COR-L47 (cell line): ENCODE measurements at places on chromosomes 5 and 9.

DNA sequence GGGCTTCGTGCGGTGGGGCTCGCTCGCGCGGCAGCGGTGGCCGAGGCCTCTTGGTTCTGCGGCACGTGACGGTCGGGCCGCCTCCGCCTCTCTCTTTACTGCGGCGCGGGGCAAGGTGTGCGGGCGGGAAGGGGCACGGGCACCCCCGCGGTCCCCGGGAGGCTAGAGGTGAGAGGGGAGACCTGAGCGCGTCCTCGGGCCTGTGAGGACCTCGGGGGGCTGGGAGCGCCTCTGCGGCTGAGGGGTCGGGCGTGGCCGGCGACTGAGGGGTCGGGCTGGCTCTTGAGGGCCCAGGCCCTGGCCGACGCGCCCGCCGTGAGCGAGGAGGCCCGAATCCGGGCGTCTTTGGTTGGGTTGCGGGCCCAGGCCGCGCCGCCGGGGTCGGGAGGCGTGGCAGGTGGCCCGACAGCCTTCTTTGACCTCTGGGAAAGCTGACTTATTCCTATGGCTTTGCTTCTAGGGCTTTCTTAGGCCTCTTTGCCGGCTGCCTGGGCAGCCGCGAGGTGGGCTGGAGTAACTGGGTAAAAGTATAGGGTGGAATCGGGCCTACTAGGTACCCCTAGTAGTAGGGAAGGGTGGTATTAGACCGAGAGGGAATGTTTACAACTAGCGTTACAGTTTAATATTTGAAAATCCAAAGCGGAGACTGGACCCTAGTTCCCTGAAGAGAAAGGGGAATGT lies at the start of gene CANX:
TSS of gene CANX (plus strand) at position 33 of the 681 bp plus-strand sequence. CDS start 6,715 bp downstream, outside the sequence.
- DNase-seq: no peak

DNA sequence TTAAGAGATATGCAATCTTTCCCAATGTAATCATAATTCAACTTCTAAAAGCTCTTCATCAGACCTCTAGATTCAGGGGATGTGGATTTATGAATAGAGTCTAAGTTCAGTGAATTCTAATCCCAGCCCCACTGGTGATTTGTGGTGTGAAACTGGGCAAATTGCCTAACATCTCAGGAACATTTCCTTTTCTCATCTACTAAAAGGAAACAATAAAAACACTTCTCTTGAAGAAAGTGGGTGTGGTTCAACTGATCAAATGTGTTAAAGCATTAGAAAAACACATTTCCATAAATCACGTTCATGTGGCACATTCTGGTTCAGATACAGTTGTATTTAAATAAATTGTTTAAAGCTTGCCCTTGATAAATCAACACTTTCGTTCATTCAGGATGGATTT lies 631.7 kb upstream of the CDH6 start:
- no peak for DNase-seq

DNA sequence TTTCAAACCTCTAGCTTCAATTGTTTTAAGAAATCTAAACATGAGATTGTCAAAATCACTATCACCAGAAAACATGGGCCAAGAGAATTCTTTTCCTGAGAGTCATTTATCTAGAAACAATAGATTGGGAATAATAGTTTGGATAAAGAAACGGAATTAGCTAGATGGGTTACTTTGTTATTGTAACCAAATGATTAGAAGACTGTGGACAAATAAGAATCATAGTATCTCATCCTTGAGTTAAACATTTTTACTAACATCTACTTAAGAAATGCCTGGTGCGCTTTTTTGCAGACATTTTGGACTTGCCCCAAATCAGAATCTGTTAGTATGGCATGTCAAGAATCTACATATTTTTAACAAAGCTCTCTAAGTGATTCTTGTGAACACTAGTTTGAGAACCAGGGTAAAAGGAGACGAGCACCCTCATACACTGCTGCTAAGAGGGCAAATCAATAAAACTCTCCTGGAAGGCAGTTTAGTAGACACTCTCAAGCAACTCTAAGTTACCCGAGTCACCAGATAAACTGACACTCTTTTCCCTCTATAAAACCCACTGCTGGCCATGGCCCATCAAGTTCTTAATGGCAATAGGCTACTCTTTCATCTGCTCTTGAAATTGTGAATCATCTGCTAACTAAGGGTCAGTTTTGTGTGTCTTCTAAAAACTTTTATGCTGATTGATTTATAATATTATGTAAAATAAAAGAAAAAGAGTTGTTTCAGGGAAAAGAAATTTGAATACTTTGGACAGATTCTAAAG lies 39.1 kb downstream of the TPD52L3 start:
- no peak for DNase-seq

- DNase-seq: no peak
Observed at GRCh38 chr5:118796081-118796480, 192.3 kb downstream of the DTWD2 start.

GRCh38 chr9:19180991-19181390 lies 49.5 kb upstream of the DENND4C start:
- no peak for DNase-seq

DNA sequence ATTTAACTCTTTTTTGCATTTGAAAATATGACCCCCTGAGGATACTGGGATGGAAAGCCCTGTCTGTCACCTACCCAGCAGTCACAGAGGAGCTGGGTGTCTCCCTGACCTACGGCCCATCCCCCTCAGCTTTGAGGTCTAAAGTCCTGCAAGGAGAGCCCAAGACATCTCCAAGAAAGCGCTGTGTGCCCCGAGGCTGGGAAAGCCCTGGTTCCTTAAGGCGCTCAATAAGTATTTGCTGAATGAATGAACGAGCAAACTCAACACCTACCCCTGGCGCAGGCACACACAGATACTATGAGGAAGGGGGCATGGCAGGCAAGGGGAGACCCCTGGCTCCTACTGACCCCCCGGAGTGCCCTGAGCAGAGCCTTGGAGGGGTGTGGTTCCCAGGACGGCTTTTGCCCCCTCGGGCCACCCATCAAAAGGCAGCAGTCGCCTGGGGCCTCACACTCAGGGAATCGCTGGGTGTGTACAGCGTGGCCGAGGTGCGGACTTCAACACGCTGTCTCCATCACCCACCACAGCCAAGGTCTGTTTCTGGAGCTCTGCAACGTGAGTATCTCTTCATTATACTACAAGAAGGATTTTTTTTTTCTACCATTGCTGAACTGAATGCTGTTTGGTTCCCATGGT lies 211.6 kb downstream of the ERCC6L2 start:
- DNase-seq: no peak

DNA sequence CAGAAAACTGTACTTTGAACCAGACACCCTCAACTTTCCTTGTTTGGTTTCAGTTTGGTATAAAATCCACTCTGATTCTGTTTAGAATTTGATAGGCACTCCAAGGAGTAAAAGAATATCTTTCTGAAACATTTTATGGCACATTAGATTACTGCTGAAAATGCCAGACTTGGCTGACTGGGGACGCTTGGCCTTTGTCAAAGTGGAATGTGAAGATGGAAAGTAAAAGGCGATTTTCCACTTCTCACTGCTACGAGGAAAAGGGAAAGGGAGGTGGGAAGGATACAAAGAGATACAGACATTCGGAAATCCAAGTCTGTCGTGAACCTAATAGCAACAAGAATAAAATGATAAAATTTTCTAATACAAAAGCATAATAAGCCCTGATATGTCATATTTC lies 203.9 kb downstream of the DMRT2 start:
- no peak for DNase-seq

- no peak for DNase-seq
Observed at GRCh38 chr9:75002422-75003023, 25.6 kb downstream of the CARNMT1 start.

- DNase-seq: no peak
Observed at GRCh38 chr5:149930043-149930748, 14.4 kb downstream of the PDE6A start.
